Activated naive CD4-positive, alpha-beta T cell treated with anti-CD3 and anti-CD28 coated beads for 36 hours (primary cell): ENCODE measurements at places on chromosomes 2 and 18. TPM values are rescaled to one million over a fixed set of nuclear protein-coding genes. Genes with fewer than 3 reads are reported as not detected.

DNA sequence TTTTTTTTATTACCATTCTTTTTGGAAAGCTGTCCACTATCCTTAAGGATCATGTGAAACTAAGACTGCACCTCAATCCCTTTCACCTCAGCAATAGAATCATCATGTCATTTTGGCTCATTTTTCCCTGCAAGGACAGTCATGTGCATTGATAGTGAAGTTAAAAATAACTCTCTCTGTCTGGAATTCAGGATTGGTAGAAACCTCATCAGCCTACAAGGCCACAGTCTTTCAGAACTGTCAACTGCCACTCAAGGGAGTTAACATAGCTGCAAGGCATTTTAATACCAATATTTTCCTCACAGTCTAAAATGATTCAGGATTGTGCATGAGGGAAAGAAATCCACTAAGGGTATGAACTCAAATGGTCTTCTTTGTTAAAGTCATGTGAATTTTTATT lies 201.5 kb upstream of the KCNJ3 start:
- no peaks in the 10 kb centered on the region for H3K4me1 ChIP-seq
- no peaks in the 10 kb centered on the region for H3K36me3 ChIP-seq

DNA sequence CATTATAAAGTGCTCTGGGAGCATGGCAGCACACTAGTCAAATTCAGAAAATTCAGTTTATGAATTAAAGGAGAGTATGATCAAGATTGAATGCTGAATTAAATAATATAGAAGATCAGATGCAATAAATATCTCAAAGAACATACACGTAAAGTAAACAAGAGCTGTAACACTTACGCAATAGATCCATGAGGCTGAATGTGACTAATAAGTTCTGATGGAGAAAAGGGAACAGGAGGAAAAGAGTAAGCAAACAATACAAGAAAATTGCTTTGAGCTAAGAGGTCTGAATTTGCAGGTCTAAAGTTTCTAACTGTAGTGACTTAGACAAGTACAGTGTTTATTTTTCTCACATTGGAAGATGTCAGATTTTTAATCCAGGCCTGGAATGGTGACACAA lies 646.7 kb upstream of the ZNF804A start:
- no peak overlapping the region for H3K27ac ChIP-seq
- H3K36me3 ChIP-seq, result no peaks in the 10 kb centered on the region
- no peaks in the 10 kb centered on the region for H3K27me3 ChIP-seq
- DNase-seq, result no peak
- no peaks in the 10 kb centered on the region for H3K4me1 ChIP-seq
- H3K4me3 ChIP-seq, result no peak overlapping the region

GRCh38 chr2:165801176-165801575 lies 7.1 kb upstream of the GALNT3 start:
- no peak for DNase-seq
- H3K27me3 ChIP-seq, result peaks cover 14% of the 10 kb centered on the region
- H3K36me3 ChIP-seq, result peaks cover 2% of the 10 kb centered on the region
- H3K27ac ChIP-seq, result no peak overlapping the region

Gene CD28
- total RNA-seq, result 167 TPM

DNA sequence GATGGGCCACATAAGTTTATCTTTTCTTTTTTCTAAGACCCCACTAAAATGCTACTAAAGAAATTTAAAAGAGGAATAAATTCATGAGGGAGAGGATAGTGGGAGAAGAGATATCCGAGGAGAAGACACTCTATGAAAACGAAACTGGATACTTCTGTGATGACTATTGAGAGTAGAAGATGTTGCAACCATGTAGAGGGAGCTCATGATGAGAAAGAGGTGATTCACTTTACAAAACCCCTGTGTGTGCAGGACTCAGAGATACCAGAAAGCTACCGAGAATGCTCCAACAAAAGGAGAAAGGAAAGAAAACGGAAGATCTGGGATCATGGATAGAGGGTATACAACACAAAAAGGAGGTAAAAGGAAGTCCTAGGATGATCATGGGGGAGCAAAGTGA lies 34.9 kb downstream of the SLC38A11 start:
- no peaks in the 10 kb centered on the region for H3K4me1 ChIP-seq
- H3K27me3 ChIP-seq, result no peaks in the 10 kb centered on the region
- H3K4me3 ChIP-seq, result no peak overlapping the region
- H3K27ac ChIP-seq, result no peak overlapping the region
- DNase-seq, result no peak

GRCh38 chr18:52220062-52220591 lies 119.9 kb upstream of the DCC start:
- no peak overlapping the region for H3K4me3 ChIP-seq
- no peak overlapping the region for H3K27ac ChIP-seq
- H3K27me3 ChIP-seq, result no peaks in the 10 kb centered on the region
- no peaks in the 10 kb centered on the region for H3K36me3 ChIP-seq
- no peak for DNase-seq

- DNase-seq, result no peak
- H3K36me3 ChIP-seq, result peaks cover 73% of the 10 kb centered on the region
- H3K4me3 ChIP-seq, result no peak overlapping the region
These were observed 43.8 kb downstream of the STAT1 start for GRCh38 chr2:190970160-190970559.

- H3K4me3 ChIP-seq, result no peak overlapping the region
- peaks cover 22% of the 10 kb centered on the region for H3K4me1 ChIP-seq
- peak overlapping the region; percentile 34 for H3K27ac ChIP-seq
- DNase-seq, result peak; percentile 53
- H3K27me3 ChIP-seq, result no peaks in the 10 kb centered on the region
- no peaks in the 10 kb centered on the region for H3K36me3 ChIP-seq
These were observed 27.1 kb upstream of the ICOS start for GRCh38 chr2:203909261-203909967.

DNA sequence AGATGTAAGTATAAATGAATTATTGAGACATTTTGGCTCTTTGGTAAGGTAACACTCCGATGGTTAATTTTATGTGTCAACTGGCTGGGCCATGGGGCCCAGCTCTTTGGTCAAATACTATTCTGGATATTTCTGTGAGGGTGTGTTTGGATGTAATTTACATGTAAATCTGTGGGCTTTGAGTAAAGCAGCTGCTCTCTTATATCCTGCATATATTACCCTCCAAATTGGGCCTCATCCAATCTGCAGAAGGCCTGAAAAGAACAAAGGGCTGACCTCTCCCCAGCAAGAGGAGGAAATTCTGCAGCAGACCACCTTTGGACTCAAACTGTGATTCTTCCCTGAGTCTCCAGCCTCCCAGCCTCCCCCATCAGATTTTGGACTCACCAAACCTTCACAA lies 464.1 kb downstream of the PLCL1 start:
- peaks cover 7% of the 10 kb centered on the region for H3K27me3 ChIP-seq
- H3K4me3 ChIP-seq, result no peak overlapping the region
- no peaks in the 10 kb centered on the region for H3K4me1 ChIP-seq
- H3K27ac ChIP-seq, result no peak overlapping the region

GRCh38 chr18:49890041-49890440 lies 76.7 kb upstream of the ACAA2 start:
- H3K4me1 ChIP-seq, result no peaks in the 10 kb centered on the region
- no peak overlapping the region for H3K4me3 ChIP-seq
- H3K27ac ChIP-seq, result no peak overlapping the region
- no peak for DNase-seq
- peaks cover 5% of the 10 kb centered on the region for H3K27me3 ChIP-seq

GRCh38 chr2:65450810-65451209 lies 18.4 kb upstream of the SPRED2 start:
- H3K27ac ChIP-seq, result no peak overlapping the region
- DNase-seq, result no peak
- no peaks in the 10 kb centered on the region for H3K36me3 ChIP-seq
- H3K4me3 ChIP-seq, result no peak overlapping the region
- no peaks in the 10 kb centered on the region for H3K4me1 ChIP-seq

Gene SCN3A
- 0.12 TPM for total RNA-seq

DNA sequence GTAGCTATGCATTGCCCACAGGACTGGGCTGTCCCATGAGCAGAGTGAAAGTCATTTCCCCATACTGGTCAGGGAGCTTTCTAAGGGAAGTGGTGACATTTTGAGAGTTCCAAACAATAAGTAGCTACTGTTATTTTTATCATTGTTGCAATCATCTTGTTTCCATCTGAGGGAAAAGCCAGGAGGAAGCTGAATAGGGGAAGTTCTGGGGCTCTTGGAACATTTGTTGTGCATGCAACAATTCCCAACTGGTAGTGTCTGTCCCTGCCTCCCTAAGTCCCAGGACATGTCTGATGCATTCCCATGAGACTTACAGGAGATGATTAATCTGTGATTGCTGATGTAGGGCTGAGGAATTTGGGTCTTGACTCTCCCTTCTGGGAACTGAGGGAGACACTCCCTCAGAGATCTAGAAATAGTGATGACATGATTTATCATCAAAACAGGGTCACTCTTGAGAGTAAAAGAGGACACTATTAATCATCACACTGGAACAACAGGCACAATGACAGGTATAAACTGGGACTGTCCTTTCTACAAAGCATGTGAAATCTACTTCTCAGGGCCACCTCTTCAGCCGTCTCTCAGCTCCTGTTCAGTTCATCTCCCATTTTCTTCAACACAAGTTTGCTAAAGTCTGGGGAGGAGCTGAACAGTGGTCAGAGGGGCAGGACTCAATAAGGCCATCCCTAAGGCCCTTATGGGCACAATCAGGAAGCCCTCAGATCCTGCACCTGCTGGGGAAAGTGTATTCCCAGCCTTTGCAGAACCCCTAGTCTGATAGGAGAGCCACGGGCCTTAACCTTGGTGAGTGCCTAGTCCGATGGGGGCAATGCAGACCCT lies 28.0 kb upstream of the MARCO start:
- H3K27ac ChIP-seq, result no peak overlapping the region
- no peaks in the 10 kb centered on the region for H3K36me3 ChIP-seq
- H3K4me3 ChIP-seq, result no peak overlapping the region
- peaks cover 2% of the 10 kb centered on the region for H3K27me3 ChIP-seq

DNA sequence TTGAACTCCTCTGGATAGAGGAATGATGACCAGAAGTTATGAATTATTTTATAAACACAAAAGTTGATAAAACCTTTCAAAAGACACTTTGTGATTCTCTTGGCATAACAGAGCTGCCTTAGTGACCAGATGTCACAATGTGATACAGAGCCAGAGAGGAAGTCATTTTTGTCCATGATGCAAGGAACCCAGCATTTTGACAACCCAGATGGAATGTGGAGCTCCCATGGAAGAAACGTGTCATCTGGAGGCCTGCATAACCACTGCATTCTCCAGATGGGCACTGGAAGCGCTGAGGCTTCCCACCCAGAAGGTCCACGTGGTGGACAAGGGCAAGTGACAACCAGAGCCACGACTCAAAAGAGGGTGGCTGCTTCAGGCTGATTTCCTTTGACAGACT lies 30.1 kb downstream of the HRH4 start:
- no peak overlapping the region for H3K4me3 ChIP-seq
- peaks cover 6% of the 10 kb centered on the region for H3K27me3 ChIP-seq
- H3K4me1 ChIP-seq, result peaks cover 3% of the 10 kb centered on the region
- H3K27ac ChIP-seq, result no peak overlapping the region

DNA sequence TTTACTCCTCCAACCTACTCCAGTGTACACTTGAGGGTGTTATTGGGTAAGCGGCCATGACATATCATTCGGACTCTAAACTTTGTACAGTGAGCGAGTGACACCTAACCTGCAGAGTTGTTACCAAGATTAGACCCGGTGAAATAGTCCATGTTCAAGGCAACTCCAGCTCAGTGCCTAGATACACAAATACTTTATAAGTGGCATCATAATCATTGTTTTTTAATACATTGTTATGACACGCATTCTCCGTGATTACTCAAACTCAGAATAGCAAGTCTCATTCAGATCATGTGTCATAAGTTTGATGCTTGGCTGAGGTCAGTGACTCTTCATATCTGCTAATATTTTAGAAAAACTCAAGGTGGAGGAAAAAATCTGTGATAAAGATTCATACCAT lies 597.8 kb downstream of the DCC start:
- no peaks in the 10 kb centered on the region for H3K4me1 ChIP-seq
- no peak overlapping the region for H3K4me3 ChIP-seq
- DNase-seq, result no peak
- H3K27me3 ChIP-seq, result no peaks in the 10 kb centered on the region
- no peaks in the 10 kb centered on the region for H3K36me3 ChIP-seq

Gene TEKT4
- not detected for total RNA-seq

- no peaks in the 10 kb centered on the region for H3K27me3 ChIP-seq
- DNase-seq, result no peak
- H3K4me1 ChIP-seq, result peaks cover 4% of the 10 kb centered on the region
- no peak overlapping the region for H3K4me3 ChIP-seq
These were observed 18.6 kb downstream of the GAREM2 start for GRCh38 chr2:26191316-26192159.

- H3K27ac ChIP-seq, result no peak overlapping the region
- no peaks in the 10 kb centered on the region for H3K36me3 ChIP-seq
- no peaks in the 10 kb centered on the region for H3K4me1 ChIP-seq
- no peak for DNase-seq
- peaks cover 4% of the 10 kb centered on the region for H3K27me3 ChIP-seq
These were observed 223.5 kb downstream of the NDUFA10 start for GRCh38 chr2:239801404-239802184.

Gene PAIP2B
- 3.0 TPM for total RNA-seq

DNA sequence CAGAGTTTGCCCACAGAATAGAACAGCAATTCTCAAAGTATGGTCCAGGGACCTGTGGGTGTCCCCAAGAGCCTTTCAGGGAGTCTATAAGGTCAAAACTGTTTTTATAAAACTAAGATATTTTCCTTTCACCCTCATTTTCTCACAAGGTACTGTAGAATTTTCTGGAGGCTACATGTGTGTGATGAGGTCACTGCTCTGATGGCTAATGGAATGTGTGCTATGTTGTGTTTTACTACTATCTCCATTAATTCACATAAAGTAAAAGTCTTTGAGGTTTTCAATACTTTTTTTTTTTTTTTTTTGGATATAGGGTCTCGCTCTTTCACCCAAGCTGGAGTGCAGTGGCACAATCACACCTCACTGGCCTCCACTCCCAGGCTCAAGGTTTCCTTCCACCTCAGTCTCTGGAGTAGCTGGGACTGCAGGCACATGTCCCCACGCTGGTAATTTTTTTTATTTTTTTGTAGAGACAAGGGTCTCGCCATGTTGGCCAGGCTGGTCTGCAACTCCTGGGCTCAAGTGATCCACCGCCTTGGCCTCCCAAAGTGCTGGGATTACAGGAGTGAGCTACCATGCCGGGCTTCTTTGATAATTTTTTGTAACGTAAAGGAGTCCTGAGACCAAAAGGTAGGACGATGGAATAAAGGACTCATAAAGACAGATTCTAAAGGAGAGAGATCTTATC lies 1.8 kb downstream of the TRABD2A start:
- peak overlapping the region; percentile 92 for H3K27ac ChIP-seq
- peaks cover 62% of the 10 kb centered on the region for H3K4me1 ChIP-seq
- no peaks in the 10 kb centered on the region for H3K27me3 ChIP-seq
- H3K4me3 ChIP-seq, result peak overlapping the region; percentile 93
- H3K36me3 ChIP-seq, result peaks cover 21% of the 10 kb centered on the region

Gene SERPINB13
- not detected for total RNA-seq

Gene DCC
- not detected for total RNA-seq
